ENCODE measurements at places on chromosomes 1 and 21.

DNA sequence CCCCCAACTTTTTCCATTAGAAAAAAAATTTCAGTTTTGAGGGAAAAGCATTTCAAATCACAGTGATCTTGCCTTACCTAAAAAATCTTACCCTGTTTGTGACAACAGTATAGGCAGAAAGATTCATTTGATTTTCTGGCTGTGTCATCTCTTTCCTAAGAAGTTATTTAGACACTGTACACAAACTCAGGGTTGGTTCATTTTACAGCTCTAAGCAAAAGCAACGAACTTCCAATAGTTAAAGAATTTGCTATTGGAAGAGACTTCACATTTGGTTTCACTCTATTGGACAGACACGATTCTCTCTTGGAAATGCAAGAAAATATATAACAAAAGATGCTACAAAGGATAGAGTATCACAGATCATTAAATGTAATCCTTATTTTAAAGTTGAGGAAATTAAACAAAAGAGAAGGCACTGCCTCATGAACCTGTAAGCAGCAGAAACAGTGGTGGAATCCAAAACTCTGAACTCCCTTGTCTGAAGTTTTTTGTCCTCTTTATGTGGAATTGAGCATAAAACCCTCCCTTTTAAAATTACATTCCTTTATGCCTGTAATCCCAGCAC lies 20.8 kb downstream of the EYA3 start:
- DNase-seq: no peak

DNA sequence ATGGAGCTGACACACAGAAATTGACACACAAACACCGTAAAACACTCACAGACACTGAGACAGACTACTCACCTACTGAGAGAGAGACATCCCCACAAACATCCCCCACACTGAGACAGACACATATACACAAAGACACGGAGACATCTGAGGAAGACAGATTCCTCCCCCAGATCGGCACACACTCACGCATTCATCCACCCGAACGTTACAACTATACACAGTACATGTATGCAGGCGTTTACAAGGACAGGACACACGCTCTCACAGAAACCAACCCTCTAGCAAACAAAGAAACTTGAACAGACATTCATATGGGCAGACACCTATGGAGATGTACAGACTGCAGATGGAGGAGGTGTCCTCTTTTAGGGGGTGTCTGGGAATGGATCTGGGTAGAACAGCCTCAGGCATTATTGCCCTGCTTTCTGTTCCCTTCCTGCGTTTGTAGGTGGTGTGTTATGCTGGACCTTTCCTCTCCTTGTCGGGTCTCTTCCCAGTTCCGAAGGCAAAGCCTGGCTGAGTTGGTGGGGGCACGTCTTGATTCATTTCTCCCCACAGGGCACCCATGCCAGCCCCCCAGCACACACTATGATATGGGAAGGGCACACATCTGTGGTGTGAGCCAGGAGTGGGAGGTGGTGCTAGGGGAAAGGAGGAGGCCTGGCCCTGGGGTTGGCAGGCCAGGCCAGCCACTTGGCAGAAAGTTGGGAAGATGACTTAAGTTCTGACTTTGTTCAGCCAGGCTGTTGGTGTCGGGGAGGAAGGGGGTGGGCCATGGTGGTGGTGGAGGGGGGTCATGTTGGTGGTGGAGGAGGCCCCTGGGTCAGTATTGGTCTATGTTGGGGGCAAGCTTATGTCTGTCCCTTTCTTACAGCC lies 1.5 kb downstream of the KIRREL1 start:
- DNase-seq: no peak

GRCh38 chr1:46492269-46492853 lies 2.7 kb downstream of the DMBX1 start:
- DNase-seq: no peak

GRCh38 chr1:107196973-107197562 lies 56.2 kb downstream of the NTNG1 start:
- no peak for DNase-seq

- no peak for DNase-seq
Measured at GRCh38 chr1:220462752-220463151, 65.2 kb upstream of the MARK1 start.

Data from activated B cell treated with CpG ODN at 0.5 μM for 24 hours (primary cell).